Hepatic stellate cell (primary cell): ENCODE measurements at places on chromosomes 16 and 17.

GRCh38 chr16:81616321-81617020, 162.6 kb upstream of the PLCG2 start:
- DNase-seq: peak; percentile 87

GRCh38 chr17:47295037-47295873, 28.5 kb upstream of the EFCAB13 start:
- no peak for DNase-seq

DNA sequence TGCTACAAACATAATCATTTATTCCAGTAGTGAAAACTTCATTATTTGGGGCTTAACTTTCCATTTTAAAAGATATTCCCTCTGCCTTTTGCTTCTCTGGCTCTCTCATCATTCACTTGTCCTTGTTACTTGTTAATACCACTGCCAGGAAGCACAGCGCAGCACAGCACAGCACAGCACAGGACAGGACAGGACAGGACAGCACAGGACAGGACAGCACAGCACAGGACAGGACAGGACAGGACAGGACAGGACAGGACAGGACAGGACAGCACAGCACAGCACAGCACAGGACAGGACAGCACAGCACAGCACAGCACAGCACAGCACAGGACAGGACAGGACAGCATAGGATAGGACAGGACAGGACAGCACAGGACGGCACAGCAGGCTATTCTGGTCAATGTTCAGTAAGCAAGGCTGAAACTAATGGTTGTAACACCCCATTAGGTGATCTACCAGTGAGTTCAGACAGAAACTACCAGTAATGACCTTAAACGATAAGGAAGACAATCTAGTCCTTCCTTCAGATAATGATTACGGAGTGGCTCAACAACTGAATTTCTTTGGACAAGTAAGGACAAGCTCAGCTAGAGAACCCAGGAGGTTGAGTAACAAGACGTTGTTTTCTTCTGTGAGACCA, 31.9 kb downstream of the COG1 start:
- DNase-seq: no peak

DNA sequence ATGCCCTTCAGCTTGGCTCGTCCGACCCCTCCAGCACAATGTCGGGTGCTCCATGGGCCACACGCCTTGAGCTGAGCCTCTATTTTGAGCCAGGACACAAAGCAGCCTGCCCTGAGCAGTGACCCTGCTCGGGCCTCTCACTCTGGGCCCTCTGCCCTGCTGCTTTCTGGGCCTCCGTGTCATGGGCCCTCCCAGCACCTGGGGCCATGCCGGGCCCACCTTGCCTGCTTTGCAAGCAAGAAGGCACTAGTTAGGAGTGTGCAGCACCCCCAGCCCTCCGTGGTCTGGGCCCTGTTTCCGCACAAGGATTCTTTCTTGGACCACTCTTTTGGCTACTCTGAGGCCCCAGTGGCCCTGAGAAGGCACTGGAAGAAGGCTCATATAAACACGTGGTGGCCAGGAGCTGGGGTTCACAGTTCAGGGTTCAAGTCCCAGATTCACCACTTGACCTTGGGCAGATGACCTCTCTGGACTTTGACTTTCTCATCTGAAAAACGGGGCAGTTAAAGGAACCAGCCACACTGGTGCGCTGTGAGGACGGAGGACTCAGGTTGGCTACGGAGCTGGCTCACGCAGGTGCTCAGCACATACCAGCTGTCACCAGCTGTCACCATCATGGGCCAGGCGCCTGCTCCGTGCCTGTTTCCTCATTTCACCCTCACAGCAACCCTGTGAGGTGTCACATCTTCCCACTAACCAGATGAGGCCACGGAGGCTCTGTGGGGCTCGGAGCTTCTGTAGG, 166.0 kb upstream of the GSE1 start:
- no peak for DNase-seq

DNA sequence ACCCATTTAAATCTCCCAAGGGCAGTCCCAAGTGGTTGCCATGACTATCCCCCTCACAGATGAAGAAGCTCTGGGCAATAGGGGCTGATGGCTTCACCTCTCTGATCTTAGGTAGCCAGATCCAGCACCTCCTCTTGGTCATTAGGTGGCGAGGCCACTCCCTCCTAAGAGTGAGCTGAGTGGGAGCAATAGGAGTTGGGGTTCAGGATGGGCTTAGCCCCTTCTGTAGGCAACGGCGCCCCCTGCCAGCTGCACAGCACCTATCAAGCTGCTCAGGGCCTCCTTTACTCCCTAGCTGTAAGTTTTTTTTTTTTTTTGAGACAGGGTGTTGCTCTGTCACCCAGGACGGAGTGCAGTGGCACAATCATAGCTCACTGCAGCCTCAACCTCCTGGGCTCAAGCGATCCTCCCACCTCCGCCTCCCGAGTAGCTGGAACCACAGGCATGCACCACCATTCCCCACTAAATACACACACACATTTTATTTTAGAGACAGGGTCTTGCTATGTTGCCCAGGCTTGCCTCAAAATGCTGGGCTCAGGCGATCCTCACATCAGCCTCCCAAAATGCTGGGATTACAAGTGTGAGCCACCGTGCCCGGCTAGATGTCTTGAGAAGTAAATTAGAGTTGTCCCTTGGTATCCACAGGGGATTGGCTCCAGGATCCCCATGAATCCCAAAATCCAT, 3.5 kb upstream of the RRAD start:
- peak; percentile 39 for DNase-seq

DNA sequence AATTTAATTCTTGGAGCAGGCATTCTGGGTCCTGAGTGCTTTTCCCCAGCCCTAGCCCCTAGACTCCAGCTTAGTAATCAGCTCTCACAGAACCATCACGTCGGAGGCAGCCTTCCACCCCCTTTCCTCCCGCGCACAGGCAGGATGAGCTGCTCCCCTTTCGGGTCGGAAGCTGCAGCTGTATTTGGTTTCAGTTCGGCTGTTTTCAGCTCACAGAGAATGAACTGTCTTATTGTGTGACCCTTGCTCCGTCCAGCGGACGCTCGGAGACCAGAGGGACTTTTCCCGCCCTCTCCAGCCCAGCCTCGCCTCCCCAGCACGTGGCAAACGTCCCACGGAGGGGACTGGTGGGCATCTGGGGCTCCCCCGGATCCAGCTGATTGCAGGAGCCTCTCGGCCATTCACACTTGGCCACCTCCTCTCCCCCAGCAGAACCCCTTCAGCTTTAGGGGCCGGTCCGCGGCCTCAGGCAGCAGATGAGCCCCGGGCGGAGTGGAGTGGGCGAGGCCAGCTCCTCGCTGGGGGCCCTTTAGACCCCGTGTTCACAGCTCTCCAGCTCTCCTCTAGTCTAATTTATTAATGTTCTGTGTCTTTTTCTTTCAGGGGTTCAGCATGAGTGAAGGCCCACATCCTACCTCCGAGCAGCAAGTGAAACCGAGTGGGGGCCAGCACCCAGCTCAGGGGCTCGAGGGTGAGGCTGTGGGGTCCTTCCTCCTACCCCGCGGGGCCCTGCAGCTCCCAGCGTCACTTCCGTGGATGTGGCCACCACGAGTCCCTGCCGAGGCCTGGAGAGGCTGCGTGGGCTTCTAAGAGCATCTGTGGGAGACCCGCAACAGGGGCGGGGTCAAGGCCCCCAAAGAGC, 863 bp upstream of the UTS2R start:
- DNase-seq: no peak

DNA sequence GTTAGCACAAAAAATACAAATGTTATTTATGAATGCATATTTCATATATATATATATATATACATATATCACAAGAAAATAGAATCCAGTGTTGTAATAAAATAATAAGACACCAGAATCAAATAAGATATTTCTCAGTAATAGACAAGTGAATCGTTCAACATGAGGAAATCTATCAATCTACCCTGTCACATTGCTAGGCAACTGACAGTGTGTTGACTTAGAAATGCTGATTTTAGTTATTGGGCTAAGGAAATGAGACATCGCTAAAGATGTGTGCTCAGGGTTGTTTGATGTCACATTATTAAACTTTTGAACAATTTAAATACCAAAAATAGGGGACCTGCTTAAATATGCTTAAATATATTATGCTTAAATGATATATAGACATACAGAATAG, 49.9 kb upstream of the DNAH9 start:
- DNase-seq: no peak

DNA sequence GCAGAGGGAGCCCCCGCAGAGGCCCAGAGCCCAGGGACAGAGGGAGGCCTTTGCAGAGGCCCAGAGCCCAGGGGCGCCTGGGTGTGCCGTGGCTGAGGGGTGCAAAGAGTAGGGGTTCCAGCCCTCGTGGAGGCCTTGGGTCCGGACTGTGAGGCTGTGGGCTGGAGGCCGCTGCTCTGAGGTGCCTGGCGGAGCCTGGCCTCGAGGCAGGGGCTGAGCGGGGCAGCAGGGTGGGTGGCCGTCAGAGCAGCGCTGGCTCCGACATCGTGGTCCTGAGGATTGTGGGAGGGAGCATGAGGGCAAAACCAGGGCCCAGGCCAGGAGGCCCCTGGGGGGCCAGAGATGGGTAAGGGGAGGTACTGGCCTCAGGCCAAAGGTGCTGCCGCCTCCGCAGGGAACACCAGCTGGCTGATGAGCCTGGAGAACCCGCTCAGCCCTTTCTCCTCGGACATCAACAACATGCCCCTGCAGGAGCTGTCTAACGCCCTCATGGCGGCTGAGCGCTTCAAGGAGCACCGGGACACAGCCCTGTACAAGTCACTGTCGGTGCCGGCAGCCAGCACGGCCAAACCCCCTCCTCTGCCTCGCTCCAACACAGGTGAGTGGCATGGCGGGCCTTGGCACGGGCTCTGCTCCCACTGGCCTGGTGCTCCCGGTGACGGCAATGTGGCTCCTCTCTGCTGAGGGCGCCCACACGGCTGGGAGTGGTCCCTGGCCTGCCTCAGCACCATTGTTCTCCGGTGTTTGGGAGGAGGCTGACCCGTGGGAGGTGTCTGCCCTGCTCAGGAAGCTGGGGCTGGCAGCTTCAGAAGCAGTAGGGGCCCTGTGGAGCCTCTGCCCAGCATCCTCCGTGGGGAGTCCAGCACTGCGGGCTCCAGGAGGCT, 33.7 kb downstream of the TSC2 start:
- DNase-seq: no peak

DNA sequence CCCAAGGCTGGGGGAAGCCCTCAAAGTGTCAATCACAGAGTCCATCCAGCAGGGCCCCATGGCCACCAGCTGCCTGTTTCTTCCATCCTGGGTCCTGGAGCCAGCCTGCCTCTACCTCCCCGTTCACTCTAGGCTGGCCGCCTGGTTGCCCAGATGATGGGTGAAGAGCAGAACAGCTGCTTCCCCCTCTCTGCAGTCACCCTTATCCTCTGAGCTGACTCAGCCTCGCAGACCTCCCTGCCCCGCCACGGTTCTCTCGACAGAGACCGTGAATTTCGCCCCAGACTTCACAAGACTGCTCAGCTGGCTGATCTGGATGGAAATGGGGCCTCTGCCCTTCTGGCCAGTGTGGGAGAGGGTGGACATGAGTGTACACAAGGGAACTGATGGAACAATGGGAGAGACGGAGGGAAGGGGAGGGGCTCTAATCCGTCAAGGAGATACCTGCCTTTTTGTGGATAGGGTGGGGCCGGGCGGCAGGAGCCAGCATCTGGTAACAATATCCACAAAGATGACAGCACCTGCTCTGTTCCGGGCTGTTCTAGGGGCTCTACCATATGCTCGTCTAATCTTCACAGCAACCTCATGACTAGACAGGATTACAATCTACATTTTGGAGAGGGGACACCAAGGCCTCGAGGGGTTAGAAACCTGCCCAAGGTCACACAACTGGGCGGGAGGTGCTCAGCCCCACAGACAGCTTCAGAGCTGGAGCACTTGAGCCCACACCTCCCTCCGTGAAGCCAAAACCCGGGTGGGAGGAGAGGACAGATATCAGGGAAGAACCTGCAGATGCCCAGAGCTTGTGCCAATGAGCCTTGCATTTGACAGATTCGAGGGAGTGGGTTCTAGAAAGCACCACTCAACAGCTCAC, 136.0 kb downstream of the SDK2 start:
- DNase-seq: no peak

GRCh38 chr17:73950593-73950914, 252.9 kb upstream of the RPL38 start:
- no peak for DNase-seq

GRCh38 chr16:56657555-56658326, at the start of gene MT1F:
Gene MT1F, plus strand, starts transcription at chr16:56657959. Its CDS starts 100 bp downstream, at chr16:56658059.
- DNase-seq: peak; percentile 51

- DNase-seq: no peak
Observed at GRCh38 chr17:81118308-81119221, 46.7 kb upstream of the PVALEF start.

DNA sequence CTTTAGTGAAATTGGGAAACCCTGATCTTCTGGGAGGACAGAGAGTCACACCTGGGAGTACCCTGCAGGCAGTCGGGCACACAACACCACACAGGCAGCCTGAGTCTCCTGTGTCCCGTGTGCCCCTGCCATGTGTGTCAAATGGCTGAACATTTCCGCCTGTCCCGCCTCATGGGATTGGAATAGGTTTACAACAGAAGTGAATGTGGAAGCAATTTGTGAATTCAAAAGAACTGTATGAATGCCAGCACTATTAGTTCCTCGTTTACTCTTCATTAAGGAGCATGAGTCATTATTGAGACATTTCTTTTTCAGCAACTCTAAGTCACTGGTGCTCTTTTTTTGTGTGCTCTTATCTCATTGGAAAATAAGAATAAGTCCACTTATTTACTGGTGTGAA, 226.5 kb downstream of the PMP22 start:
- DNase-seq: no peak

DNA sequence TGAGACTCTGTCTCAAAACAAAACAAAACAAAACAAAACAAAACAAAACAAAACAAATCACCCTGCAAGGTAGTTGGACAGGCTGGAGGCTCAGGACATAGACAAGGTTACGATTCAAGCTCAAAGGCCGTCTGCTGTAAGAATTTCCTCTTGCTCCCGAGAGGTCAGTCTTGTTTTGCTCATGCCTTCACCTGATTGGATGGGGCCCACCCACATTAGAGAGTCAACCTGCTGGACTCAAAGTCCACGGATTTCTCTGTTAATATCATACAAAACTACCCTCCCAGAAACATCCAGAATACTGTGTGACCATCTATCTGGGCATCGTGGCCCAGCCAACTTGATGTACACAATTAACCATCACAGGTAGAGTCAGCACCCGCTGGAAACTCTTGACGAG, 330.0 kb upstream of the EEF2KMT start:
- DNase-seq: no peak

GRCh38 chr17:81386141-81386645, 9.1 kb upstream of the BAHCC1 start:
- no peak for DNase-seq

GRCh38 chr16:30051518-30051917, 14.0 kb upstream of the ALDOA start:
- peak; percentile 80 for DNase-seq

DNA sequence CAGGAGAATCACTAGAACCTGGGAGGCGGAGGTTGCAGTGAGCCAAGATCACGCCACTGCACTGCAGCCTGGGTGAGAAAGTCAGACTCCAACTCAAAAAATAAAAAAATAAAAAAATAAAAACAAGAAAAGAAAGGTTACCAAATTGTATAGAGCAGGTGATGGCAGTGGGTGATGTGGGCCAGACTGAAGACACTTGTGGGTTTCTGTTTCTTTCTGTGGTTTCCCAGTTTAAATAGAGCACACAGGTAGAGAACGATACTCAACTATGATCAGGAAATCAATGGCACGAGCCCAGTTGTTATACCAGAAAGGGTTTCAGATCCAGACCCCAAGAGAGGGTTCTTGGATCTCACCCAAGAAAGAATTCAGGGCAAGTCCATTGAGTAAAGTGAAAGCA, 32.6 kb downstream of the NUBP1 start:
- no peak for DNase-seq
